ENCODE measurements at places on chromosomes 11 and 22. TPM values are rescaled to one million over a fixed set of nuclear protein-coding genes. Genes with fewer than 3 reads are reported as not detected.

DNA sequence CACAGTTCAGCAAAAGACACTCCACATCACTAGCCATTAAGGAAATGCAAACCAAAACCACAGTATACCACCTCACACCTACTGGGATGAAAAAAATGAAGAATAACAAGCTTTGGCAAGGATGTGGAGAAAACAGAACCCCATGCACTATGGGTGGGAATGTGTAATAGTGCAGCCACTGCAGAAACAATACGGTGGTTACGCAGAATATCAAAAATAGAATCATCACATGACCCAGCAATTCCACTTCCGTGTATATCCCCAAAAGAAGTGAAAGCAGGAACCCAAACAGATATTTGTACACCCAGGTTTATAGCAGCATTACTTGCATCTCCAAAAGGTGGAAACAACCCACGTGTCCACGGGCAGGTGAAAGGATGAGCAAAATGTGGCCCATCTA is 20.8 kb downstream of the CARS1 start:
- DNase-seq, result no peak

GRCh38 chr11:13216019-13216710 is 61.4 kb upstream of the BMAL1 start:
- DNase-seq, result peak; percentile 78

DNA sequence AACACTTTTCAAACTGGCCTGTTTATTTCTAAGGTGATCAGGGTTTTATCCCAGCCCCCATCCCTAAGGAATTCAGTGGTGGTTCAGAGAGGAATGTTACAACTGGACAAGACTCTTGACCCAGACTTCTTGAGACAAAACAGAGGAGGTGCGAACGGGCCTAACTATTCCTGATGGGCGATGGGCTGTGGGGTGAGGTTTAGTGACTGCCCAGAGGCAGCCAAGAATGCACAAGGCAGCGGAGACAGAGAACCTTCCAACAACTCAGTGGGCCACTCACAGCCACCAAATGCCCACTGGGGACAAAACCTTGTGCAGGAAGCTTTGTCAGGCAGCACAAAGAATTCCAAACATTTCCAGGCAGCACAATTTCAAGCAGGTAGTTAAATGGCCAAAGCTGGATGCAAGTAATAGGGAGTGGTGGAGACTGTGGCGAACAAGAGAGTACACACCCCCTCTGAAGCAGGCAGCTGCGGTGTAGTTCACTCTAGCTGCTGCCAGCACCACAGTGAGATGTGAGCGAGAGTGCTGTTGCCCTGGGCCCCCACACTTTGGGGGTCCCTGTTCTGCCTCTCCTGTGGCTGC is 29.2 kb downstream of the SCUBE1 start:
- peak; percentile 8 for DNase-seq

GRCh38 chr22:39638958-39639357 is 68.4 kb downstream of the CACNA1I start:
- DNase-seq, result no peak

GRCh38 chr11:2810411-2811205 is 75.0 kb downstream of the CDKN1C start:
- DNase-seq, result no peak

DNA sequence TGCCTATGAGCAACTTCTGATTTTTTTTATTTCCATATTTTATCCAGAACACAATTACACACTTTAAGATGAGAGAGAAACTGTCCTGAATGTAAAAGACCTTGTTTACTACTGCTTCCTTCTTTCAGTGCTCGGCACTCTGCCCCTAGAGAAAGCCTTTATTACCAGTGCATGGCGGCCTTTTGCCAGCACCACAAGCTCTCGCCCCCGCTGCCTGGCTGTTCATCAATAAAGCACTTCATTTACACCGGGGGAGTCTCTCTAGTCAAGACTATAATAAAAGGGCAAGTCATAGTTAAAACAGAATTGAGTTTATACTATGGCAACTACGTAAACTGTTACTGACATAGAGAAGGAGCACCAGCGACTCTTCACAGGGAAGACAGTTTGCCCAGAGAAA is 259.5 kb downstream of the CADM1 start:
- DNase-seq, result no peak

- DNase-seq, result no peak
Observed at GRCh38 chr11:66280428-66280827, 2.5 kb downstream of the CNIH2 start.

DNA sequence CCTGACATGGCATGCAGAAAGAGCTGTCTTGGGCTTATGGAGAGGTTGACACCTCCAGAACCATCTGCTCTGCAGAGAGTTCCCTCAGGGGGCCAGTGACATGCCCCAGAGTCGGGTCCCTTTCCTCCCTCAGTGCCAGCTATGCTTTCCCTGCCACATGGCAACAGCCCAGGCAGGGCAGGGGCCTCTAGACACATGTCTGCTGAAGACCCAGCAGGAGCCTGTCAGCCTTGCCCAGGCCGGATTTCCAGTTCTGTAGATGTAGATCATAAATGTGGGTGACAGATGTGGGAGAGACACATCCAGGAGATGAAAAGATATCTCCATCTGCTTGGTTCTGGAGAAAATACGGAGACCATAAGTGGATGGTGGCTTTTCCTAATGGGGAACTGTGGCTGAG is 25.5 kb downstream of the NAV2 start:
- no peak for DNase-seq

The EIF1AD gene
- total RNA-seq, result 23.0 TPM

The TRIM29 gene
- total RNA-seq, result not detected

The SAA1 gene
- not detected for total RNA-seq

The GLYAT gene
- not detected for total RNA-seq

The MAPK11 gene
- total RNA-seq, result 1.3 TPM

The KRTAP5-7 gene
- total RNA-seq, result not detected

Measured in NCI-H460 (cell line).